Esophagus mucosa (tissue), 1 donor: ENCODE measurements at places on chromosomes 13 and 19. TPM values are rescaled to one million over a fixed set of nuclear protein-coding genes. Genes with fewer than 3 reads are reported as not detected.

DNA sequence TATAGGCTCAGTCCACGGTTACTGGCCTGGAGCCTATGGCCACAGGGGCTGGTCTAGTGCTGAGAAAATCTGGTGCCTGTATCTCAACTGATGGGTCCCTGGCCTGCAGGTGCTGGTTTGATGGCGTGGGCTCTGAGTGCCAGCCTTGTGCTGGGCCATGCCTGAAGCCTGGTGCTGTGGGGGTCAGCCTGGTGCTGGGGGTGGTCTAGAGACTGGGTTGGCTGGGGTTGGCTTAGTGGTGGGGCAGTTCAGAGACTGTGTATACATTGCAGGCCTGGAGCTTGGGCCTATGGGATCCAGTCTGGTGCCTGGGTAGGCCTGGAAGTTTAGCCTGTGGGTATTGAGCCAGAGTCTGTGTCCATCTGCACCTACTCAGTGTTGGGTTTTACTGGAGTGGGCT lies 36.4 kb downstream of the SLC10A2 start:
- ATAC-seq, result no peak

GRCh38 chr13:91922969-91923592 lies 524.7 kb downstream of the GPC5 start:
- no peak for ATAC-seq

DNA sequence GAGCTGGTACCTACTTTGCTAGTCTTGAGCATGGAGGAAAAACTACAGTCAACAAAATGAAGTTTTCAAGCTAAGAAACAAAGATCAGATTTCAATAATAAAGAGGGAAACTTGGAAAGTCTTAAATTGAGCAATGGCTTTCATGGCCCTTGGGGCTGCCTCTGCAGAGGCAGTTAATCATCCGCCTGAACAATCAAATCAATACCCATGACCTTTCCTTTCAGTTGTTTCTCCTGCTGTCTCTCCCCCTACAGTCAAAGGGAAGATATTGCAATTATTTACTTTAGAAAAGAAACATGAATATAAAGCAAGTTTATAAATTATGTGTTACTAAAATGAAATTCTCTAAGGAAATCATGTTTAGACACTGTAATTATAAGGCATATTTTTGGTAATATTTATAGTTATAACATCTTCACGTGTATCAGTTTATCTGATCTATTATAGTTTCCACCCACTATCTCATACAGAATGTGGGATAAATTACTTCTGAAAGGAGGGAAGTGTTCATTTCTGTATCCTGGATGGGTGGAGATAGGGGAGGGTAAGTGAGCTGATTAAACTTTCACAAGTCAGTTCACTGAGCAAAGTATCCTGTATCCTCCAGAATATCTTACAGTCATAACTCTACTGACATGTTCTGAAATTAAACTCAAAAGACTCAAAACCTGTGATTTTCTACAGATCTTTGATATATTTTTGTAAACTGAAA lies 72.4 kb upstream of the TSC22D1 start:
- no peak for ATAC-seq

GRCh38 chr19:17205237-17206140 lies 9.7 kb upstream of the USE1 start:
- ATAC-seq, result peak; percentile 71

DNA sequence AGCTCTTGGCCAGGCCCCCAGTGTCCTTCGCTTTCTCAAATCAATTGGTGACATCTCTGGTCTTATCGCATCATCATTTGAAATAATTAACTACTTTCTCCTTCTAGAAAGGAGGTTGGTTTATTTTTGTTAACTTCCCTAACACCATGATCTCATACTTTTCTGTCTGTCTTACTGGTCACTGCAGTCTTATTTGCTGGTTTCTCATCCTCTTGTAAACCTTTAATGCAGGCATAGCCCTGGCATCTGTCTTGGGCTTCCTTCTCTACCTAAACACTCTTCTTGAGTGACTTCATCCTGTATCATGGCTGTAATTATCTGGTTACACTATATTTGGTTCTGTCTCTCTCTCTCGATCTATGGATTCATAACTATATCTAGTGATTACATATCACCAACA lies 152.8 kb downstream of the CYSLTR2 start:
- no peak for ATAC-seq

DNA sequence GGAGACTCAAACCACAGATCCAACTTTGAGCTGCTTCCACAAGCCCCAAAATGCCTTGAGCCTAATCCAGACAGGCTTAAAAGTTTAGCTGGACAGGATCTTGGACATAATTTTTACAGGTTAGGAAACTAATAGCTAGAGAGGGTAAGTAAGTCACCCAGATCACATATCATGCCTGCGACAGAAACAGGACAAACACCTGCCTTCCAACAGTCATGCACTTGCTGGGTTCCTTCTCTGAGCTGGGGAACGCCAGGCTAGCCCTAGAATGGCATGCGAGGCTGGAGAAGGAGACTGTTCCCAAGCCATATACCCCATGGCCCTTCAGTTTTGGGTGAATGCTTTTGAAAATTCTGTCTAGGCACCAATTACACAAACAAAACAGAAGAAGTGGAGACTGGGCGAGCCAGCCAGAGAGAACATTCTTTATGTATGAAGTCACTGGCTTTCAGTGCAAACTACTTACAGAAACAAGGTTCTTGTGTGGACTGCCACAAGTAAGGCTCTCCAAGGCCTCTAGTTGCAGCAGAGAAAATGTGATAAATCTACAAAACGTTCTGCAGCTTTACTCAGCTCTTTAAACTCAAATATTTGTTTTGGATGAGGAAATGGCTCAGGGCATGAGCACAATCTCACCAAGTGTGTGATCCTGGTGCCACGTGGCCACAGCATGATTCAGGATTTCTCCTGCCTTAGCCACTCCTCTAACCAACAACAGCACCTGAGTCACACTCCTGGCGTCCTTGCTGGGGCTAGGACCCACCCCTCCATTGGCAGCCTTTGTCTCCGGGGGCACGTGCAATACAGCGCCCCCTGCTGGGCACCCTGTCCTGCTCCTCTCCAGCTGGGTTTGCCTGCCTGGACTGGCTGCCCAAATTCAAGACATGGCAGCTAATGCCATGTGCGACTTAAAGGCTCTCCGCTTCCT lies 73.4 kb upstream of the UBL3 start:
- peak; percentile 90 for ATAC-seq

DNA sequence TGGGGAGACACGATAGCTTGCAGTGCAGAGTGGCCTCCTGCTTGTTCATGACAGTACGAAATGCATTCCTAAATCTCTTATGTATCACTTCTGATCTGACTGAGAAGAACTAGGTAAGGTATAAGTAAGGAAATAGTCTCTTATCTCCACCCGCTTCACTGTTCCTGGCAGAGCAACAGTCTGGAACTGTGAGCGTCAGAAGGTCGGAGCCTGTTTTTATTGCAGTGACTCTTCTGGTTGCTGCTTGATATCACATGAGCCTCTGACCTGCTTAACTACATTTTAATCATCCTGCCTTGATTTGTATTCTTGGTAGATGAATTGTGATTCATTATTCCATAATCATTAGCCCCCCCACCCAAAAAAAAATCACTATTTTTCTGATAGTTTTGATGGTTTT lies 69.0 kb downstream of the COL4A2 start:
- no peak for ATAC-seq

DNA sequence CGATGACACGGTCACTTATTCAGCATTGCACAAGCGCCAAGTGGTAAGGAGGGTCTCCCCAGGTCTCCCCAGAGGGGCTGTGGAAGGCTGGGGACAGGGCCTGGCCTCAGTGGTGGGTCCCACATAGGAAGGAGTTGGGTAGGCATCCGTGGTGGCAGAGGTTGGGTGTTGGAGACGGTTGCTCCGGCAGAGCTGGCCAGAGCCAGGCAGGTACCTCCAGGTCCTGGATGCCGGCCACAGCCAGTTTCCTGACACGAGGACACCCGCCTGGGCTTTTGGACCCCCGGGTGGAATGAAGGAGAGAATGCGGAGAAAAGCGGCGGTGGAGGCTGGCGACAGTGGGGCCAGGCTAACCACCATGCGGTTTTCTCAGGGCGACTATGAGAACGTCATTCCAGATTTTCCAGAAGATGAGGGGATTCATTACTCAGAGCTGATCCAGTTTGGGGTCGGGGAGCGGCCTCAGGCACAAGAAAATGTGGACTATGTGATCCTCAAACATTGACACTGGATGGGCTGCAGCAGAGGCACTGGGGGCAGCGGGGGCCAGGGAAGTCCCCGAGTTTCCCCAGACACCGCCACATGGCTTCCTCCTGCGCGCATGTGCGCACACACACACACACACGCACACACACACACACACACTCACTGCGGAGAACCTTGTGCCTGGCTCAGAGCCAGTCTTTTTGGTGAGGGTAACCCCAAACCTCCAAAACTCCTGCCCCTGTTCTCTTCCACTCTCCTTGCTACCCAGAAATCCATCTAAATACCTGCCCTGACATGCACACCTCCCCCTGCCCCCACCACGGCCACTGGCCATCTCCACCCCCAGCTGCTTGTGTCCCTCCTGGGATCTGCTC lies 1.3 kb upstream of the FFAR1 start:
- ATAC-seq, result peak; percentile 55

- ATAC-seq, result no peak
Observed at GRCh38 chr19:54851353-54851752, 1.1 kb downstream of the KIR3DL2 start.

DNA sequence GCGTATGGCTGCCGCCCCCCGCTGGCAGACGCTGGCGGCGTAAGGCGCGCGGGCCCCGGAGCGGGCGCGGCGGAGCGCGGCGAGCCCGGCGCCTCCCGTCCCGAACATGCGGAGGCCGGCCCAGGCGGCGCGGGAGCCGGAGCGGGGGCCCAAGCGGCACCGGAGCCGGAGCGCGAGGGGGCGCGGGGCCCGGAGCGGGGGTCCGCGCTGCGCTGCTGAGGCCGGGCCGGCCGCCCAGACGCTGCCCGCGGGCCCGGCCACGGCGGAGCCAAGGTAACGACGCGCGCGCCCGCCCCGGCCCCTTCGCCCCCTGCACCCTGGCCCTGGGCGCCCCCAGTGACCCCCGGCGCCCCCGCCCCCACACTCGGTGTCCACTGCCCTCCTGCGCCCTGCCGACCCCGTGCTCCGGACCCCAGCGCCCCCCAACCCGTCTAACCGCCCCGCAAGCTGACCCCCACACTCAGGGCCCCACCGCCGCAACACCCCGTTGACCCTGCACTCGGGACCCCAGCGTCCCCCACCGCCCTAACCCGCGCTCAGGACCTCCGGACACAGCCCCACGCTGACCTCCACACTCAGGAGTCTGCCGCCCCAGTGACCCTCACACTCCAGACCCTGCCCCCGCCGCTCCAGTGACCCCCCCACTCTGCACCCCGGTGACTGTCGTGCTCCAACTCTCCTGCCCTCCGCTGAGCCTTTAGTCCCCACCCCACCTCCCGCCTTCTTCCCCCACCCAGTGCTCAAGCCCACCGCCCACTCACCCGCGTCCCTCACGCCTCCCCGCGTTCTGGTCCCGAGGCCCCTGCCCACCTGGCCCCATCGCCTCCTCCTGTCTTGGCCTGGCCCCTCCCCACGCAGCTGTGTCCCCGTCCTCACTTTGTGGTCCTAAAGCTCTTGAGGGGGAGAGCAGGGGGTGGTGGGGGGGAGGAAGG lies at the start of gene CSNK1G2:
CSNK1G2 (plus strand) TSS at position 27 of the 932 bp plus-strand sequence. CDS start 28,601 bp downstream, outside the sequence.
- peak; percentile 0 for ATAC-seq

- no peak for ATAC-seq
Observed at GRCh38 chr13:101248739-101249514, 167.4 kb downstream of the NALCN start.

DNA sequence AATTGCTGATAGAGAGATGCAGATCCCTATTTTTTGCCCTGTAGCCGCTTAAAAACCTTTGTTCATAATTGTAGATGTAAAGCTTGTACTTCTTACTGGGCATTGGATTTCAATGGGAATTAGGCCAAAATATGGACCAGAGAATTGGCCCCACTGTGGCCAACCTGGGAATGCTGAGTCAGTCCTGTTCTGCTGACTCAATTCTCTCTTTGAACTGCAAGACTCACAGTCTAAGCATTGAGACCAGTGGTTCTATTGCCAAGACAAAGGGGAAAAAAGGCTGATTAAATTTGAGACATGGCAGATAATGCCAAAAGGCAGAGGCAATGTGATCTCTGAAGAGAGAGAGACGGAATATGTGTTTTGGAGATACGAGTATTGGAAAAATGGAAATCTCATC lies 72.5 kb upstream of the UBL3 start:
- no peak for ATAC-seq

DNA sequence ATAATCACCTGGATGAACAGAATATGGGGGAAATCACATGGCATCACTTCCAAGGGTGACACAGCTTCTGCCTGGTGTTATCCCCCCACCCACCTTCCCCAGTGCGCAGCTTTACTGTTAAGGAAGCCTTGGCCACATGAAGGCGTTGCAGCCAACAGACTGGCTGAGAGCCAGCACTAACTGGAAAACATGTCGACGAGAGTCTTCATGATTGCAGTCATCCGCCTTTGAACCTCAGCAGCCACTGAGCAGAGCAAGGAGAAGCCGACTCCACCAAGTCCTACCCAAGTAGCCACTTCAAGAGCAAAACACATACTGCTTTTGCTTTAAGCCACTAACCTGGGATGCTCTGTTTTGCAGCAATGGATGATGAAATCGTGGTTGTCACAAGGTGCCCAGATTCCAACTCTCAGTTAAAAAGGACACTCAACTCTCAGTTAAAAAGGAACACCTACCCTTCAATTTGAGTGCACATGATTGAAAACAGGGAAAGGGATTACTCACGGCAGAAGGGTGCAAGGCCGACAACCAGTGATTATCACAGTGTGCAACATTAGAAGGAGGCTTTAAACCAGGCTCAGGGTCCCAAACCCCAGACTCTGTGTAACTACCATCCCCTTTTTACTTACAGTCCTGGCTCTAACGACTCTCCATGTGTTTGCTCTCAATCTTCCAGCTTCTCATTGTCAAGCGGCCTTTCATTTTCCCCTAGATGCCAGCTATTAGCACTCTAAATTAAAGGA lies 149.1 kb downstream of the KLF12 start:
- ATAC-seq, result no peak

DNA sequence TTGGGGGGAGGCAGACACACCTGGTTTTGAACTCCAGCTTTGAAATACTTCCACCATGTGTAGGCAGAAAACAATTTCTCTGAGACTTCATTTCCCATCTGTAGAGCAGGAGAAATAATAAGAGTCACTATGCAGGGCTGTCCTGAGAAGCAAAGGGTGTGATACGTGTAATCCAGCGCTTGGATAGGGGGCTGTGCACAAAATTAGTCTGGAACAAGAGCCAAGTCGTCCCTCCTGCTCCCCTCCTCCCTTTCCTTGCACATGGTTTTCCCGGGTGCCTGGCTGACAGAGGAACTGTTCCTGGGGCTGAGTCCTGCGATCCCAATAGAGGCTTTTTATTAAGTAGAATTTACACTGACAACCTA lies 29.6 kb upstream of the UBE2L5 start:
- ATAC-seq, result no peak

DNA sequence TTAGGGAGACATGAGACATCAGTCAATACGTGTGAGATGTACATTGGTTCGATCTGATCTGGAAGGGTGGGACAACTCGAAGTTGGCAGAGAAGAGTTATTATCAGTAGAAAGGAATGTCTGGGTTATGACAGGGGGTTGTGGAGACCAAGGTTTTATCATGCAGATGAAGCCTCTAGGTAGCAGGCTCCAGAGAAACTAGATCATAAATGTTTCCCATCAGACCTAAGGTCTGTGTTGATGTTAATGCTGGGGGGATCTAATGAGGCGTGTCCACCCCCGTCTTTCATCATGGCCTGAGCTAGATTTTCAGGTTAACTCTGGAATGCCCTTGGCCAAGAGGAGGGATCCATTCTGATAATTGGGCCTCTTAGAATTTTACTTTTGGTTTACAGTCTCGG lies 187.0 kb upstream of the KL start:
- no peak for ATAC-seq

ZNF835 gene
- total RNA-seq, result 0.04 TPM

NCAN gene
- not detected for total RNA-seq

NAPSA gene
- 0.40 TPM for total RNA-seq

KCNJ14 gene
- total RNA-seq, result 0.76 TPM

MICOS13 gene
- total RNA-seq, result 59.1 TPM
